ENCODE measurements at places on chromosomes 6 and 20.
A peak's percentile ranks its signal among the peaks of the same experiment; 100 is the strongest.

DNA sequence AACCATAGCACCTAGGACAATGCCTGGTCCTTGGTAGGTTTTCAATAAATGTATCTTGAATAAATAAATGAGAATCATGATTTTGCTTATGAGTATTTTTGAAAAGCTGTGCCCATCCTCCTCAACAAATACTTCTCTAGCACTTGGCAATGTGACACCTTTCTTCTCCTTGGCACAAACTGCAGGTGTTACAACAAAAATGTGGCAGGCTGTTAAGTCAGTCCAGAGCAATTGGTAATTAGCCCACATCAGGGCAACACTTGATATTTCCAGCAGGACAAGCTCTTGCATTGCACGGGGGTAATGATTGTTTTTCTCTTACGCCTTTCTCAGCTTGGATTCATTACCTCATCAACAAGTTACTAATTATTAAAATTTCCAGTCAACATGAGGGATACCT is 31.6 kb upstream of the SNX9 start:
- DNase-seq, result no peak

- DNase-seq, result no peak
These were observed 765 bp downstream of the IRAK1BP1 start for GRCh38 chr6:78868116-78868515.

DNA sequence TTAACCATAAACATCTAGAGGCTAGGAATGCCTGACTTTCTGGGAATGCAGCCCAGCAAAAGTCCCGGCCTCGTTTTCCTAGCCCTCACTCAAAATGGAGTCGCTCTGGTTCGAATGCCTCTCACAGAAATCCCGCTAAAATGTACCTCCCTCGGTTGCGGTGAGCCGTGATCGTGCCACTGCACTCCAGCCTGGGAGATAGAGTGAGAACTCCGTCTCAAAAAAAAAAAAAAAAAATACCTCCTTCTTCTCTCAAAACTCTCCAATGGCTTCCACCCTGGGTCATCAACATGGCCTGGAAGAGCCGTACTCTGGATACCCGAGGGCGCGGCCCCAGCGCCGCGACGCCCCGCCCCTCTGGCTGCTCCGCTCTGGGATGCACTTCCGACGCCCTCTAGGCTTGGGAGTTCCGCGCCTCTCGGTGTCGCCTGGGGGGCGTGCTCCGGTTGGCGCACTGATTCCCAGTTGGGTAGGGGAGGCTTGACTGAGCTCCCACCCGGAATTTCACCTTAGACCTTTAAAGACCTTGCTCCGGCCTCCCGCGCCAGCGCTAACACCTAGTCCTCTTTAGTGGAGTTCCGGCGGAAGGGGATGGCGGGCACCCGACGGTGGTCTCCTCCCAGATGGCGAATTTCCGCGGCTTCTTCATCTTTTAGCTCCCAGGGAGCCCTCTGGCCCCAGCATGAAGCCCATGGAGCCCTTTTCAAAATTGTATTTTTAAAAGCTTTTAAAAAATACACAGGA is 12.3 kb downstream of the HMGN4 start:
- DNase-seq, result peak; percentile 44

GRCh38 chr6:37496951-37497885 is 2.5 kb downstream of the CCDC167 start:
- DNase-seq, result peak; percentile 83

DNA sequence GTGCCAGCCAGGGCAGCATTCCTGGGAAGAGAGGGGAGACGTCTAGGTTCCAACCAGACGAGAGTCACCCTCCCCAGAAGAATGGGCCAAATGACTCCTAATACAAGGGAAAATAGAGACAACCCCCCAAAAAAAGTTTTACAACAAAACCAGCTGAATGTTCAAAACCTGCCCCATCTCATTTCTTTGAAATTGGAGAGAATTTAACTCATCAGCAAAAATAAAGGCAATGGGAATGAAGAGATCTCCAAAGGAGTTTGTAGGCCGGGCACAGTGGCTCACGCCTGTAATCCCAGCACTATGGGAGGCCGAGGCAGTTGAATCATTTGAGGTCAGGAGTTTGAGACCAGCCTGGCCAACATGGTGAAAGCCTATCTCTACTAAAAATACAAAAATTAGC is 9.7 kb upstream of the EMILIN3 start:
- no peak for DNase-seq

DNA sequence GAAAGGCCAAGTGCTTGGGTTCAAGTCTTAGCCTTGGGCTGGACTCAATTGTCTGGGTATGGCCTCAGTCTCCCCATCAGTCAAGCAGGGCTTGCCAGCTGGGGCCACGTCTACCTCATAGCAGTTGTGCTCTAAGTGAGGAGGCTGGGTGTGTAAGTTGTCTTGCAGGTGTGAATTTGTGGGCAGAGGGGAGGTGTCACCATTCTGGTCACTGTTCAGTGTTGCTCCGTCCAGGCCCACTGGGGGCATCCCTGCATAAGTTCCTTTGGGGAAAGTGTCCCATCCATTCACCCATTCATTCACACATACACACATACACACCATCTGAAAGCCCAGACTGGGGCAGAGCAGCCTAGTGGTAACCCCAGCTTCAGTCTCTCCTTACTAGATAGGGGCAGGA is 36.3 kb downstream of the TFEB start:
- DNase-seq, result no peak

- no peak for DNase-seq
These were observed 8.2 kb upstream of the RAE1 start for GRCh38 chr20:57342829-57343228.

- no peak for DNase-seq
These were observed 442.3 kb downstream of the HAO1 start for GRCh38 chr20:7497985-7498384.

DNA sequence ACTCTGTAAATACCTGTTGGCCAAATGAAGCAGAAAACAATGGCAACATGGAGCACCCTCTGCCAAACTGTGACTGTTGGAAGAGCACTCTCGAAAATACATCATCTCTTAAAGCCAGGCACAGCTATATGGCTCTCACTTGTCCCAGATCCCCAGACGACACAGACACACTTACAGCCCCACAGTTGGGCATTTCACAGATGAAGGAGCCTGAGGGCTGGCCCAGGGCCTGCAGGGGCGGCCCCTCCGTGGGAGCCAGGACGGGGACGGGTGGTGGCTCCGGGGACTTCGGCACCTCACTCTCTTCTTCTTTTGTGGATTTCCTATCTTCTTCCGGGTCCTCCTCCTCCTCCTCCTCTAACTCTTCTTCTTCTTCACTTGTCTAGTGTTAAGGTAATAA is 18.4 kb upstream of the MRPS10 start:
- DNase-seq, result no peak

- DNase-seq, result no peak
These were observed 147.9 kb upstream of the PDE7B start for GRCh38 chr6:135703621-135704020.

DNA sequence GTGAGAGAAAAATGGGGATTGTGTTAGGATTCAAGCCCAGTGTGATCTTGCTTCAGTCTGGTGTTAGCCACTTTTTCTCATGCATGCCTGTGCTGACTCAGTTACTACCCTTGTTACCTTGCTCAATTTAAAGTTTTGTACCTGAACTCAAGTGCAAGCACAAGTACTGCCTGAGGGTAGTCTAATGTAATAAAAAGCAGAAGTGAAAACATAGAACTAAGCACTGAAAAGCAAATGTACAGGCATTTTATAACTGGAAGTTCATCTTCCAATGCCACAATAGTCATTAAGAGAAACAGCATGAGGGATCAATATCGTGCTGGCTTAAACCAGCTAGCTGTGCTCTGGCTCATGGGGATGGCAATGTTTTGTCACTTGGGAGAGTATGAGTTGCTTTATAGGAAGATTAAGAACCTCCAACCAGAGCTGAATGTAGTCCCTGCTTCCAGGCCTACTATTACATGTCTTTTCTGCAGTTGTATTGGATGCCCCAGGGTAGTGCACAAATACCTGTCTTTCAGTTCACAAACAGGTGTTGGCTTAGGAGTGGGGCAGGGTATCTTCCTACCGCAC is 48.7 kb downstream of the SLC35F1 start:
- DNase-seq, result no peak

- no peak for DNase-seq
These were observed 320.9 kb upstream of the PRDM1 start for GRCh38 chr6:105765239-105765638.

DNA sequence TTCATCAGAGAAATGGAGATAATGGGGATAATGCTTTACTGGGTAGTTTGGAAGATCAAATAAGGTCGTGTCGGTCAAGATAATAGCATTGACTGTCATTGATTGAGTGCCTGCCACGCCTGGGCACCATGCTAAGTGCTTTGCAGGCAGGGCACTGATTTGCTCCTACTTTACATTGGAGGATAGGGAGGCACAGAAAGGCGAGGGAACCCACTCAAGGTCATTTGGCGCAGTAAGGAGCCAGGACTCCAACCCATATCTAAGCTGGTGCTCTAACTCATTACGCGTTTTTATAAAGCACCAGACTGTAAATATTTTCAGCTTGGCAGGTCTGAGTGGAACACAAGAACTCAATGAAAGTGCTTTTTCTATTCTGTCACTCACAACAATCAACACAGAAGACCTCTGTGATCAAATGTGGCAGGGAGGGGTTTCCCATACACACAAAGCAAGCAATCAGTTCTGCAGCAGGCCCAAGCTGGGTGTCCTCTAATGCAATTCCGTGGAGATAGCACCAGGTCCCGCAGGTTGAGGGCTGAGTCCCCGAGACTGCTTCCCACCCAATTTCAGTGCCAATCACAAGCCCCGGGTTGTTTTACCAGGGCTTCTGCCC is 373.6 kb downstream of the CDH26 start:
- DNase-seq, result no peak

DNA sequence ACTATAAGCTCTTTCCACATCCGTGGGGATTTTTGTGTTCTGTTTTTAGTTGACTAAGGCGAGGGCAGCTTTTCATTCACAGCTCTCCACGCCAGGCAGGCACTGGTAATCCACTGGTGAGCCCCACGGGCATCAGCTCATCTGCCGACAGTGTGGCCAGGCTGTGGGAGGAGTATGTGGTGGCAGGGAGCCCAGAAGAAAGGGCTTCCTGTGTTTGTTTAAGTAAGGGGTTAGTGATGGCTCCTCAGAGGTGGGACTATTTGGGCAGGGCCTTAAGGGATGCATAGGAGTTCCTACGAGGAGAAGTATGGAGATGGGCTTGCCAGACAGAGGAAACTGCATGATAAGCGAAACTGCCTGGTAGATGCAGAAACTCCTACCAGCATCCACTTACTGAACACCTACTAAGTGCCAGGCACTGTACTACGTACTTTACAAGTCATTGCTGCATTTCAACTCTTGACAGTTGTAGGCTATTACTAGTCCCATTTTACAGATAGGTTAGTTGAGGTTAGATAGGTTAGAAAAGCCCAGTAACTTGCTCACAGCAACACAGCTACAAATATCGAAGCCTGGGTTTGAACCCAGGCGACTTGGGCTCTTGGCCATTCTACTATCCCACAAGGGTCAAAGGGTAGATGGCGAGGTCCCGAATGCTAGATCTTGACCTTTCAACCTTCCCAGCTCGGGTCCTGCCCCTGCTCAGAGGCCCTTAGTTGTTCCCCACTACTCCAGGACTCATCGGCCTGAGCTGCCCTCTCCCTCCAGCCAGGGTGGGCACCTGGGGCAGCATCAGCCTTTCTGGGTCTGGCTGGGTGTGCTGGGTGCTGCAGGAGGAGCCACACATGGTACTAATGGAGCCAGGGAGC is 55.1 kb downstream of the CEBPB start:
- no peak for DNase-seq

GRCh38 chr6:158058171-158058651 is 76.5 kb downstream of the SYNJ2 start:
- DNase-seq, result no peak

DNA sequence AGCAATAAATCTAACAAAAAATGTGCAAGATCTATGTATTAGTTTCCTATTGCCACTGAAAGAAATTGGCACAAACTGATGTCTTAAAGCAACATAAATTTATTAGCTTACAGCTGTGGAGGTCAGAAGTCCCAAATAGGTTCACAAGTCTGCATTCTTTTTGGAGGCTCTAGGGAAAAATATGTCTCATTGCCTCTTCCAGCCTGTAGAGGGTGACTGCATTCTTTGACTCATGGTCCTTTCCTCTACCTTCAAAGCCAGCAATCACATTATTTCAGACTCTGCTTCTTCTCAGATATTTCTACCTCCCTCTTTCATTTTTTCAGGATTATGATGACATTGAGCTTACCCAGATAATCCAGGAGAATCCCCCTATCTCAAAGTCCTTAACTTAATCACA is 1531.1 kb downstream of the KHDRBS2 start:
- no peak for DNase-seq

DNA sequence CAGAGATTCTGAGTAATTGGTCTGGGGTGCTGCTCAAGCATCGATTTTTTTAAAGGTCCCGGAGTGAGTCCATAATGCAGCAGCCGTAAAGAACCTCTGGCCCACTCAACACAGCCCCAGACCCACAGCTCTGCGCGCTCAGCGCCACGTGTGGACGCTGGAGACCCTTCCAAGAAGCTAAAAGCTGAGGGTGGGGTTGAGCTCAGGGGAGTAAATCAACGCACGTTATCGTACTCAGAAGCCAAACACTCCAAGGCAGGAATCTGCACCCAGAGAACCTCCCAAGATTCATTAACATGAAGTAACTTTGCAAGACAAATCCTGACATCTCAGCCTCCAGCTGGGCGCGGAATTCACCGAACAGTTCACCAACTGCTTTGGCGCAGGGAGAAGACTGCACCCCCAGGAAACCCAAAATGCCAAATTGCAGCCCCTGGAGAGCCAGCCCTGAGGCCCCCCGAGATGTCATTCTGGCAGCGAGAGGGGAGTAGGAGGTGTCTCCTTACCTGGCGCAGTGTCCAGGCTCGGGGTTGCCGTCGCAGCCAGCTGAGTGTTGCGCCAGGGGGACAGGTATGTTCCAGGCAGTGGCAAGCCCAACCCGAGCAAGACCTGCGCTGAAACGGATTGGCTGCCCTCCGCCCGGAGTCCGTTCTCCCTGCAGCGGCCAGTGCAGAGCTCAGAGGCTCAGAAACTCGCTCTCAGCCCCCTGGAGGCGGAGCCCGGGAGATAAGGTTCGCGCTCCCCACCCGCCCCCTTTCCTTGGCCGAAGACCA is at the start of gene COL21A1:
TSS of gene COL21A1 (minus strand) at position 700 of the 773 bp plus-strand sequence. CDS start 64,962 bp downstream, outside the sequence.
- no peak for DNase-seq

- DNase-seq, result no peak
These were observed 38.3 kb downstream of the ENPP1 start for GRCh38 chr6:131846023-131846663.

DNA sequence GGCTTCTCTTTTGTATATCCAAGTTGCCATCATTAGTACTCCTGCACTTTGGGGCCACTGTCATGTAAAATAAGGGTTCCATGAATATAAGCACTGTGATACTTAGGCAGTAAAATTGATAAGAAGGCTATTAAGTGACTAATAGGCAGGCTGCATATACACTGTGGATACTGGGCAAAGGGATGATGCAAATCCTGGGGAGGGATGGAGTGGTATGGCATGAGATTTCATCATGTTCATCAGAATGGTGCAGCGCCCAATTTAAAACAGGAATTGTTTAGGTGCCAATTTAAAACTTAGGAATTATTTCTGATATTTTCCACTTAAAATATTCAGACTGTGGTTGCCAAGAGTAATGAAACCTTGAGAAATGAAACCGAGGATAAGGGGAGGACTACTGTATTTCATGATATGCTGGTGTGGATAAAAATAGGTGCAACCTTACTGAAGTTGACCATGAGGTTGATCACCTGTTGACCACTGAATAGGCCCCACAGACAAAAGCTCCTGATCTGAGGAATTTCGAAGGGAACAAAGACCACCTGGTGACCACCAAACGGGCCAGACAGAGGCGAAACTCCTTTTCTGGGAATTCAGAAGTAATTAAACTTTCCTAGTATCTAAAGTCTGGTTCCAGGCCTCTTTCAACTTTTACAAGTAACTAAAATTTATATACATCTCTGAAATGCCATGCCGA is 4.9 kb upstream of the TRIM39 start:
- no peak for DNase-seq

- no peak for DNase-seq
These were observed 59.5 kb upstream of the ZNFX1 start for GRCh38 chr20:49337357-49337756.
